ENCODE measurements at places on chromosomes 6 and 20.

DNA sequence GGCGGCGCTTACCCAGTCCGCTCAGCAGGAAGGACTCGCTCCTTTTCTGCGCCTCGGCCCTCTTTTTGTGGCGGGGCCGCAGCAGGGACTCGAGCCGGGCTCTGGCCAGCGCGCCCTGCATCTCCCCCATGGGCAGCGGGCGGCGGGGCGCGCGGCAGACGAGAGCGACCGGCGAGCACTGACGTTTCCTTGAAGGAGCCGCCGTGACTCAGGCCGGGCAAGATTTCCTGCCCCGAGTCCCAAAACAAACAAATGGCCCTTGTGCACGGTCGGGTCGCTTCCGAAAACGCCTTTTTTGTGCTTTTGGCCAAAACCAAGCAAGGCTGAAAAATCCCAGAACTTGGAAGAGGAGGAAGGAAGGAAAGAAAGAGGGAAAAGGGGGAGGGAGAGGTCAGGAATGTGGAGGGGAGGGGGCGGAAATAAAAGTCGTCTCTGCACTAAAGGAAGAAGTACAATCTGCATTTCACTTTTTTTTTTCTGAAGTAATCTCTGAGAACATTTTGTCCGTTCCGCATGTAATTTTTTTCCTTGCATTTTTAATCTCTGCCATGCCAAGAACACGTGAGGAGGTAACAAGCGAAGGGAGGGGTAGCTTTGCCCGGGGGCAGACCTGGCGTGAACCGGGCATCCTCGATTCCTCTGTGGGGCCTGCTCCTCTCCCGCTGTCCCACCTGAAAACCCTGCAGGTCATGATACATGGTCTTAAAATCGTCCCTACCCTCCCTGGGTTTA is 123.3 kb upstream of the SLC2A12 start:
- peak; percentile 92 for DNase-seq

DNA sequence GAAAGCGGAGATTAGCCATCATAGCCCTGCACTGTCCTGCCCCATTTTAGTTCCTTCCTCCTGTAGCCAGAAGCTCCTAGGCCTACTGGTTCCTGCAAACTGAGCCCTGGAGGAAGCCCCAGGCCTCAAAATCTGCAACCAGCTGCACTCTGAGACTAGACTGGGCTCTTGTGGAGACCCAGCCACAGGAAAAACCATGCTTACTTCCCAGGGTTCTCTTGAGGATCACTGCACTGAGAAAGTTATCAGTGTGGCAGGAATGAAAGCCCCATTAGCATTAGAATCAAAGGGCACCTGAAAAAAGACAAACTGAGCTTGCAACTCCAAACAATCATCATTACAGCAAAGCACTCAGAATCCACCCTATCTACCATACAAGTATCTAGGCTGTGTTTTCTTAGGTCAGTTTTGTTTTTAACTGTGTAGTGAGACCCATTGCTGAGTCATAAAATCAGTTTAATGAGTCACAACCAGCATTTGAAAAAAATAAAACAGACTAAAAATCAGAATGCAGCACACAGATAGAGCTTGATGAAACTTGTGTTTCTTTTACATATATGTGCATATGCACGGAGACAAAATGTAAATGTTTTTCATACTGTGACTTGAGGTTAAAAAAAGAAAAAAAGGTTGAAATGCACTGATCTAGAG is 91.0 kb downstream of the UNC5CL start:
- no peak for DNase-seq

DNA sequence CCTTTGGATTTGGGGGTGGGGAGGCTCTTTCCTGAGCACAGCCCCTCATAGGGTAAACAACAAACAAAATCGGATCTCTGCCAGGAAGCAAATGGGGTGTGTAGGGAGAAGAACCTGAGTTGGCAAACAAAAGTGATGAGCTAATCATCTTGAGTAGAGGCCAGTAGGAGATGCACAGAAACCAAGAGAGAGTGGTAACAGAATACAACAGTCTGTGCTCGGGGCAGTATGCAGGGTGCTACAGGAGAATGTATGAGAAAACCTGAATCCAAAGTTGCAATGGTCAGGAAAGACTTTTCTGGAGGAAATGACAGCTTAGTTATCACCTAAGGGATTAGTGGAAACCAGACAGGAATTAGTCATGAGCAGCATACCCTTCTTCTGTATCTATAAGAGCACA is 177.8 kb downstream of the CDKAL1 start:
- DNase-seq, result no peak

- DNase-seq, result no peak
These were observed 164.7 kb downstream of the SCP2D1 start for GRCh38 chr20:18978311-18978710.

DNA sequence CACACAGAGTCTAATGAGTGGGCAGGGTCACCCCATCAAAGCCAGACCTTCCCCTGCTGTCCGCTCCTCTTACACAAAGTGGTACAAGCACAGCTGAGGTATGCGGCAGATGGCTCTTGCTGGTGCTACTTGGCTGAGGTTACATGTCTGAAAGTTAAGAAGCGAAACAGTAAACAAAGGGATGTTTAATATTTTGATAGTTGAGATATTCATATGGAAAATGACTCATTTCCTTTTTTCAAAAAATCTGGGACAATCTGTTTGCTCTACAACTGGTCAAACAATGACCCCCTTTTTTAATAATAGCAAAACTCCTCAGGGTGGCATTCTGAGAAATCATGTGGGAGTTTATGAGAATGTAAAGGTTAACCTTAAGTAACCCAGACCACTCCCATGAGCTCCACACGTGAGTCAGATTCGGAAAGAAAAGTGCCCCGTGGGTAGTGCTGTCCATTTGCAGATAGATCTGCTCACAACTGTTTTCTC is 245.3 kb downstream of the TBXT start:
- no peak for DNase-seq
